ENCODE measurements at places on chromosomes 11 and 22.

GRCh38 chr22:46090631-46091201 lies 59.6 kb upstream of the PPARA start:
- no peak for DNase-seq

GRCh38 chr11:61023086-61023965 lies 51.8 kb downstream of the CD6 start:
- DNase-seq = no peak

- DNase-seq = peak; percentile 83
These were observed 10.9 kb upstream of the TNNT3 start for GRCh38 chr11:1908618-1909017.

DNA sequence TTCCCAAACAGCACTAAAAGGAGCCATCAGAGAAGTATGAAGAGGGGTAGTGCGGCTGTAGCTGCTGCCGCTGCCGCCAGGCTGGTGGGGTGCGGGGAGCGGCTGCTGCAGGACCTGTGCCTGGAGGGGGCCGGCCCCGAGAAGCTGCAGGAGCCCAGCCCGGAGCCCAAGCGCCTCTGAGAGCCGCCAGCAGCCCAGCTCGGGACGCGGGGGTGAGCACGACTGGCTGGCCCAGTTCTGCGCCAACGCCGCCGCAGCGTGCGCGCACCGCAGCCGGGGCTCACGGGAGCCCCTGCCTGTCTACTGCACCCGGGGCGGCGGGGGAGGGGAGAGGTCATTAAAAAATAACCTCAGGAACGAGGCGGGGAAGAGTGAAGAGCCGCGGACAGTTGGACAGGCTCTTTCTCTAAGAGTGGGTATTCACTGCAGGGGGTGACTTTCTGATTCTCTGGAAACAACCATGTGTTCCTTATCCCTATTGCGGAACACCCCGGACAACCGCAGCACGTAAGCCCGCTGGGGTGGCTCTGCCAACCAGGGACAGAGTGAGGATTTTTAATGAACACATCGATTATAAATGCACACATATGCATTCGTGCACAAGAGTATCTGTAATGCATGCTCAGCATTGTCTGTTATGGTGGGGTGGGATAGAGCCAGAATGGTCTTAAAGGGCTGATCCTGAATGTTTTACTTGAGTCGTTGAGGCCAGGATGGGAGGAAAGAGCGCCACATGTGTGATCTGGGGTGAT lies 453 bp downstream of the GAS2 start:
- DNase-seq = peak; percentile 24

DNA sequence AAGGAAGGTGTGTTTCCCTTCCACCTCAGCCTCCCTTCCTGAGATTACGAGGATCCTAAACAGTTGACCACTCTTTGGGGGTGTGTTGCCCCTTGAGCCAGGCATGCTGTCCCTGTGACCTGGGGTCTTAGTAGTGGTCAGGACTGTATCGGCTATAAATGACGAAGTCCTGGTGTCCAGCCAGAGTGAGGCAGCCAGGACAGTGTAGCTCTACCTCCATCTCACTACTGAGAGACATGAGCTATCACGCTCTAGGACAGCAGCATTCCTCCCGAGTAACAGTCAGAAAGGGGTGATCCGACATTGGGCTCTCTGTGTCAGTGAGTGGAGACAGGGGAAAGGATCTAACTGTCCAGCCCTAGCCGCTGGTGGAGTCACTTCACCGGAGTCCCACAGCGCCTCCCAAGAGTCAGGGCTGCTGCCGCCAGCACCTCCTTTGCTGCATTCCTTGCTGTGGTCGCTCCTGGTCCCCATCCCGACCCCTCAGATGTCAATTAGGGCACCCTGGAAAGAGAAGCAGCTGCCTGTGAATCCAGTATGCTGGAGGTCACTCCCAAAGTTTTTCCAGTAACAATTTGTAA lies 3.3 kb upstream of the B3GNT6 start:
- DNase-seq = no peak

- DNase-seq = no peak
These were observed 18.6 kb upstream of the NAP1L4 start for GRCh38 chr11:3010521-3011275.

DNA sequence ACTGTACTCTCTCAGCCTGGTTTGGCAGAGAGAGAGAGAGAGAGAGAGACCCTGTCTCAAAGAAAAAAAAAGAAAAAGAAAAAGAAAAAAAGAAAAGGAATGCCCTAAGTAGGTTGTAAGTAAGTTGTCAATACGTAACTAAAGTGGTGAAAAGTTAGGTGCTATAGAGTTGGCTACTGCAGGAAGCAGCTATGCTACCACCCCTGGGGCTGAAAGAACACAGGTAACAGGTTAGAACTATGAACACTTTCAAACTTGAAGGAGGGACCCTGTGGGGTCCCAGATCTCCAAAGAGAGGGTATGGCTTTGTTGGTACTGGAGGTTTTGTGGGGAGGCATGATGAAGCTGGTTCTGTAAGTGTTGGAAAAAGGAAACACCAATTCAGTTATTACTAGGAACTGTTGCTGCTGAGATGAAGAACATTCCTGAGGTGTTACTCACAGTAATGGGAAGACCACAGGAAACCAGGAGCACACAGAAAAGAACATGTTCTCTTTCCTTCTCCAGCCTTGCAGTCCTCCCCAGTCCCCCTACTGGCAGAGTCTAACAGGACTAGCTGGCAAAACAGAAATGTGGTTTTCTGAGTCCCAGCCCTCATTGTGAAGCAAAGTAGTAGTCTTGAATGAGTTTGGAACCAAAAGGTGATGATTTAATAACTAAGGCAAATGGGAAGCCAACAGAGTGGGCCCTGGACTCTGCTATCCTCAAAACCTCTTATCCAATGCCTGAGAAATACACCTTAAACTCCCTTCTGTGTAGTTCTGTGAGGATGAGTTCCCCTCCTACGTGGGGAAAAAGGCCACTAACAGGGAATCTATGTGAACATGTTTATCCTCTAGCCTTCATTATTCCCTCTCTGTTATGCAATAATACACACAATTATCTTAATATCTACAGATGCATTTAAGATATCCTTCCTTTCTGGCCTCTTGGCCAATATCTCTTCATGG lies 427.0 kb upstream of the DDI1 start:
- peak; percentile 96 for DNase-seq

- DNase-seq = peak; percentile 75
These were observed at the start of gene UNC93B1 for GRCh38 chr11:68003846-68004550. UNC93B1 (minus strand) TSS chr11:68004097; CDS start chr11:68004043, 54 bp downstream.

- DNase-seq = no peak
These were observed 28.3 kb downstream of the DRD2 start for GRCh38 chr11:113446938-113447337.

DNA sequence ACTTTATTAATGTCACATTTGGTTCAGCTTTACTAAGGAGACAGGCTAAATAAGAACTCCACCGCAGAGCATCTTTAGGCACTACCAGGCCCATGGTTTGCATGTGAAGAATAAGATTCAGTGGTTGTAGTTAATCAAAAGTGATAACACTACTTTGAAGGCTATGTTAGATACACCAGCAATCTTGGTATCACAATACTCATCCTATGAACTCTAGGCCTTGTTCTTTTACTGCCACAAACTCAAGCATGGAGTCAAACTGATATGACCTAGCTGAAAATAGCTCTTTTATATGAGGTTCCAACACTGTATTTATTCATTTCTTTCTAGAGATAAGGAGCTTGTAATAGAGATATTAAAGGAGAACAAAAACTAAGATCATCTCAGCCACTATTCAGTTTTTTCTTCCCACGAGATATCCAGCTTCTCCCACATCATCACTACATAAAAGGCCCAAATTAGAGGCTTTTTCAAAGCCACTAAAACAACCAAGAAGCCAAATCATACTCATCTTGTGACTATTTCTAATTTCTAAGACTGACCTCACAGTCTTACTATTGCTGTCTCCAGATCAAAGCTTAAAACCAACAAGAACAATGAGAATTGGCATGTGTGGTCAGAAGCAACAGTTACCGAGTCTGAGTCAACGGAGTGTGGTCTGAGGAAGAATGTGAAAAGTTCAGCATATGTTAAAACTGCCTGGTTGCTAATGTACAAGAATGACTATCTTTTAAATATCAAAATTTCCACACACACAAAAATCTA lies 25.1 kb upstream of the GUCY1A2 start:
- DNase-seq = peak; percentile 94

DNA sequence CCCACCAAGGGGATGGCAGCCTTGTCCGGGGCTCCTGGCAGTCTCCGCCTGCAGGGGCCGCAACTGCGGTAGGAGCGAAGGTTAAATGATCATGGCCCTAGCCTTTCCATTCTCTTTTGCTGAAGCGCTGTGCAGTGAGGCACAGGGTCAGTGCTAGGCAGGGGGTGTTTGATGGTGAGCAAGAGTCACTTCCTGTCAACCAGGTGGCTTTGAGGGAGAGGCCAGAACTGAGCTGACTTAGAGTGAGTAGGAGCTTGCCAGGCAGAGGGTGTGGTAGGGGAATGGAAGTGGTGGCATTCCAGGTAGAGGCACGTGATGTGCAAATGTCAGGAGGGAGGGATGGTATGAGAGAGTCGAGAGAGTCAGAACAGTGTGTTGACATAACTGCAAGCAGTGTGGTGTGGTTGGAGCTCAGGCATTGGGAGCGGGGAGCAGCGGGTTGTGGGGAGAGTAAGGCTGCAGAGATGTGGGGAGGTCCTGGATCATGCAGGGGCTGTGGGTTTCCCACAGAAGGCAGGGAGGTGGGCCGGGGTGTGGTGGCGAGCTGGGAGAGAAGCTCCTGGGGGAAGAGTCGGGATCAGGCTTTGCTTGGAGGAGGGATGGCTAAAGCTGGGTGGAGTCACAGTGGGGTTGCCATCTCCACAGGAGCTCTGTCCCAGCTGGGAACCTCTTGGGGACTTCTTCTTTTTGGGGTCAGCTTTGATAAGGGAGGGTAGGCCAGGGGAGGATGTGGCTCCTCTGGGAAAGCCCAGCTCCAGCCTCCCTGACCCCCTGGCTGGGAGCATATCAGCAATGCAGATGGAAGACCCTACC lies 33.3 kb downstream of the AMPD3 start:
- no peak for DNase-seq

- DNase-seq = no peak
These were observed 25.3 kb downstream of the SHANK3 start for GRCh38 chr22:50697667-50698506.

GRCh38 chr11:9210224-9210921 lies 54.8 kb downstream of the DENND5A start:
- peak; percentile 44 for DNase-seq

DNA sequence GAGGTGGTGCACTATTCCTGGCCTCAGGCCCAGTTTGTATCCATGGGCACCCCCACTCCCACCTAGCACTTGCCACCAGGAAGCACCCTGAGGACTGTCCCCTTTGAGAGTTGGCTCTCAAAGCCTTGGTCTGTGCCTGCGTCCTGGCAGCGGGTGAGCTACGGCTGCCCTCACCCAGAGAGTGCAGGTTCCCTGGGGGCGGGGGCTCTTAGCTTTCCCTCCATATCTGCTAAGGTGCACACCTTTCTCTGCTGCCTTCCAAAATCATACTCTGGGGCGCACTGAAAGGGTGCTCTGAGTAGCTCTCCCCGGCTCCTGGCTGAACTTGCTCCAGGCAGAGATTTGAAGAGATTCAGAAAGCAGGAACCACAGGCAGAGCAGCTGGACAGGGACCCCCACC lies 7.1 kb downstream of the KCNQ1 start:
- no peak for DNase-seq

DNA sequence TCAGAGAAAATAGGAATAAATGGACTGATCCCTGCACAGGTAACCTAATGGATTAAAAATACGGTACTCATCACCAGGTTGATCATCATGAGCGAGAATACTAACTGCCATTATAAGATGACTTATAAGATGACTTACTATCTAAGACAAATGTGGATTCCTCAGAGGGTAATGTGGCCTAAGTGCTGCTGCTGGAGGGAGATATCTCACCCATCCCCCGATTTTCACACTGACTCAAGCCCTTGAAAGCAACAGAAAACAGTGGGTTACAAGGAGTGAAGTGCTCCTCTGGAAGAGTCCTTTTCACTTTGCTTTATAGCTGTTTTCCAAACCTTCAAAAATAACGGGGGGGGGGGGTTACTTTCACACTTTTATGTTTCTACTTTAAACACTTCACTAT lies 920 bp downstream of the TMEM218 start:
- DNase-seq = no peak

DNA sequence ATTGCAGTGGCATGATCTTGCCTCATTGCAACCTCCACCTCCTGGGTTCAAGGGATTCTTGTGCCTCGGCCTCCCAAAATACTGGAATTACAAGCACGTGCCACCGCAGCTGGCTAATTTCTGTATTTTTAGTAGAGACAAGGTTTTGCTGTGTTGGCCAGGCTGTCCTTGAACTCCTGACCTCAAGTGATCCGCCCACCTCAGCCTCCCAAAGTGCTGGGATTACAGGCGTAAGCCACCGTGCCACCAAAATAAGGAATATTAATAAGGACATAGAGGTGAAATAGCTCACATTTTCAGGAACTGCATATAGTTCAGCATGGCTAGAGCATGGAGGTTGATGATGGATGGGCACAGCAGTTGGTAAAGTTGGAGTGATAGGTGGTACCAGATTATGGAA lies 21.4 kb downstream of the ARHGEF12 start:
- no peak for DNase-seq

GRCh38 chr11:130781931-130782330 lies 134.3 kb downstream of the SNX19 start:
- peak; percentile 44 for DNase-seq

GRCh38 chr22:36197514-36198146 lies 4.0 kb downstream of the APOL4 start:
- DNase-seq = no peak

DNA sequence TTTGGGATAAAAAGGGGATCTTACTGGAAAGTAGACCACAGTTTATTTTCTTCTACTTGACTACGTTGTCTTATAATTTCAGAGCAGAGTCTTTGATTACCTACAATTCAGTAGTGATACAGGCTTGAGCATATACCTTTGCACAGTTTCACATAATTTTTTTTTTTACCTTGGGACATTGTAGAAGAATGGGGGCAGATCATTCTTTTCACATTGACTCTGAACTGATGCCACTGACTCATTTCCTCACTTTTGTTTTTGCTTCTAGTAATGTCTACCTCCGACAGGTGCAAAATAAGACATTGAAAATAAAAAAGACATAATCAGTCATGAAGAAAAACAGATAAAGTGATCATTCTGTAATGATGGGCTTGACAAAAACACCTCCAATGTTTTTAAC lies 688.3 kb upstream of the CHORDC1 start:
- no peak for DNase-seq

DNA sequence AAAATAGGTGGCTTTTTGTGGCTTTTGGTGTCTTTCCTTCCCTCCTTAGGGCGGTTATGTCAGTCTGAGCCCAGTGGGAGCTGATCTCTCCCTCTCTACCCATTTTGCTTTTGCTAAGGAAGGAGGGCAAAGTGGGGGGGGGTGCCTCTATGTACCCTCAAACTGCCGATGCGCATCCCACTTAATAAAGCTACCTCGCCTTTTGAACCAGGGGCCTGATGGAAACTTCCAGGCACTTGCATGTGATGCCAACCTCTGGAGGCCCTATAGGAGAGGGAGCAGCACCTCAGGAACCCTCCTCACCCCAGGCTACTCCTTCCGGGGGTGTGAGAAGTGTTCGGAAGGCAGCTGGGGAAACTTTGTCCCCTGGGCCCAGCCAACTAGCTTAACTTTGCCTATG lies 97.0 kb upstream of the HSD17B12 start:
- DNase-seq = no peak

GRCh38 chr11:11731311-11732083 lies 109.7 kb upstream of the GALNT18 start:
- peak; percentile 4 for DNase-seq

- no peak for DNase-seq
These were observed 18.9 kb downstream of the TRMU start for GRCh38 chr22:46354176-46354992.

- DNase-seq = no peak
These were observed 9.6 kb downstream of the TRPM5 start for GRCh38 chr11:2434506-2435255.

- DNase-seq = no peak
These were observed at the start of gene MS4A2 for GRCh38 chr11:60088364-60088763. MS4A2 (plus strand) TSS chr11:60088664; CDS start chr11:60088766, 102 bp downstream.

All from fibroblast of pulmonary artery (primary cell).